Activated naive CD8-positive, alpha-beta T cell treated with anti-CD3 and anti-CD28 coated beads for 36 hours (primary cell): ENCODE measurements at places on chromosomes 12 and 14. TPM values are rescaled to one million over a fixed set of nuclear protein-coding genes. Genes with fewer than 3 reads are reported as not detected.

The GALNT6 gene
- total RNA-seq: 19.0 TPM

- no peaks in the 10 kb centered on the region for H3K27me3 ChIP-seq
- H3K36me3 ChIP-seq: no peaks in the 10 kb centered on the region
- no peak overlapping the region for H3K27ac ChIP-seq
- no peaks in the 10 kb centered on the region for H3K4me1 ChIP-seq
These were observed 105.1 kb upstream of the NAV3 start for GRCh38 chr12:77725611-77726010.

The CLEC1B gene
- not detected for total RNA-seq

The RFLNA gene
- total RNA-seq: not detected

GRCh38 chr14:77037938-77038568, 9.5 kb upstream of the IRF2BPL start:
- peak overlapping the region; percentile 79 for H3K4me3 ChIP-seq
- H3K36me3 ChIP-seq: peaks cover 7% of the 10 kb centered on the region
- no peaks in the 10 kb centered on the region for H3K27me3 ChIP-seq
- DNase-seq: peak; percentile 60
- H3K4me1 ChIP-seq: peaks cover 79% of the 10 kb centered on the region

The SRGAP1 gene
- total RNA-seq: 0.18 TPM

The ETNK1 gene
- total RNA-seq: 51.7 TPM

DNA sequence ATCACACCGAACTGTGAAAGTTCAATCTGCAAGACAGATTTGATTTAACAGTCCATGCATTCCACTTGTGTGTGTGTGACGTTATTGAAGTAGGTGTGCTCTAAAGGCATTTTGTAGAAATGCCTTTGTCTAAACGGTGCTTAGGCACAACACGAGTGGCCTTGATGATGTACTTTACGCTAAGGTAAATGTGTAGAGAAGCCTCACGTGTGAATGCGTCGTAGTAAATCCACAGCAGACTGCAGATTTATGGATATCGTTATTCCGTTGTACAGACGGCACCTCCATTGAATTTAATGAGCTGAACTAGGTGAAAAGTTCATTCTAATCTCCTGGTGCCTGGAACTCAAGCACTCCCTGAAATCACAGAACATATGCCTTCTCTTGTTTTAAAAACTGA, 202.8 kb upstream of the STXBP6 start:
- no peak overlapping the region for H3K4me3 ChIP-seq
- H3K27me3 ChIP-seq: no peaks in the 10 kb centered on the region
- no peak for DNase-seq

The RND1 gene
- total RNA-seq: 2.6 TPM

DNA sequence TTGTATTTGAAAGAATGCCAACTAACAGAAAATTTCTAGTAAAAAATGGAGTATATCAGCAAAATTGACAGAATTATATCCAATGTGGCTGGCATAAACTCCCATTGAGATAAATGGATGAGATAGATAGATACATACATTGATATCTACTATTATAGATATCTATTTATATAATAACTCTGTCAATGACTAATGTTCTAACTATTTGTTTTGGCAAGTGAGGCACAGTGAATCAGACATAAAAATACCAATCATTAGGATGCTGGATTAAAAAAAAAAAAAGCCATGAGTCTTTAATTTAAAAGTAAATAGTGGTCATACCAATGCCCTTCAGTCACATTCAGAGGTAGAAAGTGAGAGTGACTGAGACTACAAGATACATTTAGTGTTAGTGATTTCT, 33.7 kb upstream of the GLIPR1 start:
- H3K36me3 ChIP-seq: no peaks in the 10 kb centered on the region

The C12orf50 gene
- total RNA-seq: 0.16 TPM

- H3K27ac ChIP-seq: no peak overlapping the region
- no peak for DNase-seq
- H3K4me3 ChIP-seq: no peak overlapping the region
- H3K27me3 ChIP-seq: peaks cover 45% of the 10 kb centered on the region
These were observed 3.9 kb upstream of the PPP1R1A start for GRCh38 chr12:54592316-54592715.

GRCh38 chr12:66910366-66910974, 231.6 kb upstream of the GRIP1 start:
- peak overlapping the region; percentile 71 for H3K27ac ChIP-seq
- H3K27me3 ChIP-seq: no peaks in the 10 kb centered on the region
- DNase-seq: no peak
- peaks cover 19% of the 10 kb centered on the region for H3K4me1 ChIP-seq
- peak overlapping the region; percentile 30 for H3K4me3 ChIP-seq

- DNase-seq: peak; percentile 2
- H3K4me1 ChIP-seq: peaks cover 13% of the 10 kb centered on the region
- no peak overlapping the region for H3K27ac ChIP-seq
- H3K36me3 ChIP-seq: peaks cover 5% of the 10 kb centered on the region
- H3K4me3 ChIP-seq: no peak overlapping the region
These were observed 279.3 kb downstream of the MED13L start for GRCh38 chr12:115998119-115998633.

- no peak for DNase-seq
- H3K27ac ChIP-seq: no peak overlapping the region
- H3K27me3 ChIP-seq: no peaks in the 10 kb centered on the region
- H3K4me3 ChIP-seq: no peak overlapping the region
- H3K36me3 ChIP-seq: no peaks in the 10 kb centered on the region
These were observed 134.7 kb downstream of the CMAS start for GRCh38 chr12:22180705-22181104.

DNA sequence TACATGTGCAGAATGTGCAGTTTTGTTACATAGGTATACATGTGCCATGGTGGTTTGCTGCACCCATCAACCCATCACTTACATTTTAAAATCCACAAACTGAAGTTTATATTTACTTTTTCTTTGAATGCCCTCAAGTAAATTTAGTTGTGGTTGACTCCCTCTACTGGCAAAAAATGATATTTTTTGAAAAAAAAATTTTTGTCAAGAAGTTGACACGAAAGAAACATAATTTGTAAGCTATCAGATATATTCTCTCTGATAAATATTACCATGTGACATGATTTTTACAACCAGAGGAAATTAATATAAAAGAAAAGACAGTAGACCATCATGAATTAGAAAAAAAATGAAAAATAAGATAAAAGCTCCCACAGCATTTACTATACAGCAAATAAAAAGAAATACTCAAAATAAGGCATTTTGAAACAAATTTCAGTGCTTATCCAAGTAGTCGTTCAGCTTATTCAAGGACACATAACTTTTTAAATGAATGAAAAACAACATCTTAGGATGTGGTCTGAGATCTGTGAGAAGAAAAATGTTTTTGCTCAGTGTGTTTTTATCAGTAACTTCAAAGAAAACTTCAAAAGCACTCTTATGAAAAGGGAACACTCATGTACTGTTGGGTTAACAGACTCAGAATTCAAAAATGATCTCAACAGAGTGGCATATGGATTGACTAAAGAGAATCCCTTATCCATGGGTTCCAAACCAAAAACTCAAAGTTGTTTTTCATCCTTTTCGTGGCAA, 30.0 kb upstream of the GRIP1 start:
- H3K27me3 ChIP-seq: no peaks in the 10 kb centered on the region
- no peak for DNase-seq
- no peak overlapping the region for H3K4me3 ChIP-seq
- H3K4me1 ChIP-seq: peaks cover 28% of the 10 kb centered on the region
- H3K36me3 ChIP-seq: no peaks in the 10 kb centered on the region

- peaks cover 10% of the 10 kb centered on the region for H3K27me3 ChIP-seq
- H3K36me3 ChIP-seq: no peaks in the 10 kb centered on the region
- no peak overlapping the region for H3K27ac ChIP-seq
- DNase-seq: no peak
- no peak overlapping the region for H3K4me3 ChIP-seq
These were observed 148.4 kb upstream of the RGS6 start for GRCh38 chr14:71783786-71784185.

The KIAA0586 gene
- 25.1 TPM for total RNA-seq

DNA sequence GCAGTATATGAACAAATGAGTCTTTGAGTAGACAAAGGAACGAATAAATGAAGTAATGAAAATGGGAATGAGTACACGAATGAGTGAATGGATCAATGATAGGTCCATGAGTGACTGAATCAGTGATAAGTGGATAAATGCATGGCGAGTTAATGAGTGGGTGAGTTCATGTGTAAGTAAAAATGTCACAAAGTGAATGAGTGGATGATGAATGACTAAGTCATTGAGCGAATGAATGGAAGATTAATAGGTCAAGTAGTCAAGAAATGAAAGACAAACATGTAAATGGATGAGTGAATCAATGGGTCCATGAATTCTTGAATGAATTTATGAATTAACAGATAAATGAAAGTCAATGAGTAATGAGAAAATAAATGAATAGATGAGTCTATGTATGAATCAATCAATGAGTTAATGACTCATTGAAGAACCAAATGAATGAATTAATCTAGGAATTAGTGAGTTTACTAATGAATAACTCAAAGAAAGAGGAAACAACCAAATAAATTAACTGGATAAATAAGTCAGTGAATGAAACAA, 97.3 kb upstream of the RTL1 start:
- H3K4me1 ChIP-seq: no peaks in the 10 kb centered on the region
- no peak for DNase-seq
- no peak overlapping the region for H3K4me3 ChIP-seq

- peak overlapping the region; percentile 22 for H3K27ac ChIP-seq
- DNase-seq: no peak
- no peaks in the 10 kb centered on the region for H3K27me3 ChIP-seq
- H3K36me3 ChIP-seq: no peaks in the 10 kb centered on the region
- H3K4me3 ChIP-seq: no peak overlapping the region
- peaks cover 25% of the 10 kb centered on the region for H3K4me1 ChIP-seq
These were observed 400.2 kb upstream of the OR4E1 start for GRCh38 chr14:22073801-22074200.
